GM23338 (cell line): ENCODE measurements at places on chromosomes 3 and 15. TPM values are rescaled to one million over a fixed set of nuclear protein-coding genes. Genes with fewer than 3 reads are reported as not detected.
A peak's percentile ranks its signal among the peaks of the same experiment; 100 is the strongest.

DNA sequence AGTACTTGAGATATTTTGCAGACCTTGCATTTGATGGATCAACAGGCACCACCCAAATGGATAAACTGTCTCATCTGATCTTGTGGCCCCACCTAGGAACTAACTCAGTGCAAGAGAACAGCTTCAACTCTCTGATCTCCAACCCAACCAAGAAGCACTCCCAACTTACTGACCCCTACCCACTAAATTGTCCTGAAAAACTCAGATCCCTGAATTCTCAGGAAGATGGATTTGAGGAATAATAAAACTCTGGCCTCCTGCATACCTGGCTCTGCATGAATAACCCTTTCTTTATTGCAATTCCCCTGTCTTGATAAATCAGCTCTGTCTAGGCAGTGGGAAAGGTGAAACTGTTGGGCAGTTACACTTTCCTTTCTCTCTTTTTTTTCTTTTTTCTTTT, 247.9 kb downstream of the ZPLD1 start:
- H3K36me3 ChIP-seq = no peaks in the 10 kb centered on the region
- peaks cover 28% of the 10 kb centered on the region for H3K4me1 ChIP-seq
- no peak overlapping the region for H3K27ac ChIP-seq
- no peaks in the 10 kb centered on the region for H3K27me3 ChIP-seq
- DNase-seq = no peak

GRCh38 chr15:75577401-75578172, 1.5 kb downstream of the PTPN9 start:
- H3K36me3 ChIP-seq = no peaks in the 10 kb centered on the region
- peak overlapping the region; percentile 100 for H3K4me3 ChIP-seq
- peaks cover 42% of the 10 kb centered on the region for H3K4me1 ChIP-seq
- DNase-seq = peak; percentile 46

- H3K27ac ChIP-seq = no peak overlapping the region
- DNase-seq = no peak
- H3K27me3 ChIP-seq = no peaks in the 10 kb centered on the region
- H3K4me3 ChIP-seq = no peak overlapping the region
- no peaks in the 10 kb centered on the region for H3K36me3 ChIP-seq
- H3K4me1 ChIP-seq = peaks cover 5% of the 10 kb centered on the region; the same call in 1 of the 2 replicates
Observed at GRCh38 chr3:106263011-106263410, 394.2 kb upstream of the CBLB start.

- no peaks in the 10 kb centered on the region for H3K4me1 ChIP-seq
- no peaks in the 10 kb centered on the region for H3K27me3 ChIP-seq
- H3K27ac ChIP-seq = no peak overlapping the region
- no peaks in the 10 kb centered on the region for H3K36me3 ChIP-seq
- DNase-seq = no peak
- no peak overlapping the region for H3K4me3 ChIP-seq
Observed at GRCh38 chr15:69367236-69367635, 46.9 kb upstream of the KIF23 start.

DNA sequence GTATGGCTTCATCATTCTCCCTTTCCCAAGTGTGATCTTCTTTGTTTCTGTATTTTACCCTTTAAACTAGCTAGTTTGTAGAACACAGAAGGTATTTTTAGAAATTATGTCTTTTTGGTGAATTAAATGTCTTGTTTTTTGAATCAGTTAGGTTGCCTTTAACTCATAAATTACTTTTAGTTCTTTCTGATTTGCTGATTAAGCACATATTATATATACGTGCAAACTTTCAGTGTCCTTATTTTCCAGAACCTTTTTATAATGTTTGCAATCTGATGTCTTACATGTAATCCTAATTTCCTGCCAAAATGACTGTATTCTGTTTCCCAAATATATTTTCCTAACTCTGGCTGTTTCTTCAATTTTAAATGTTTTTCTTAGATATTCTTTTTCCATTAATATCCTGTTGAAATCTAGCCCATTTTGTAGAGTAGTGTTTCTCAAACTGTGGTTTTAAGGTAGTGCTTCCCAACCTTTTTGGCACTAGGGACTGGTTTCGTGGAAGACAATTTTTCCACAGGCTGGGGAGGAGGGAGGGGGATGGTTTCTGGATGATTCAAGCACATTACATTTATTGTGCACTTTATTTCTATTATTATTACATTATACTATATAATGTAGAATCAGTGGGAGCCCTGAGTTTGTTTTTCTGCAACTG, 51.8 kb downstream of the CHD2 start:
- H3K27ac ChIP-seq = peak overlapping the region; percentile 65
- H3K36me3 ChIP-seq = peaks cover 86% of the 10 kb centered on the region
- no peaks in the 10 kb centered on the region for H3K27me3 ChIP-seq
- DNase-seq = no peak
- H3K4me1 ChIP-seq = no peaks in the 10 kb centered on the region

SEMA3B gene
- 2.4 and 8.0 TPM in 2 replicates for total RNA-seq

MELTF gene
- total RNA-seq = 5.2 and 5.4 TPM in 2 replicates

DNA sequence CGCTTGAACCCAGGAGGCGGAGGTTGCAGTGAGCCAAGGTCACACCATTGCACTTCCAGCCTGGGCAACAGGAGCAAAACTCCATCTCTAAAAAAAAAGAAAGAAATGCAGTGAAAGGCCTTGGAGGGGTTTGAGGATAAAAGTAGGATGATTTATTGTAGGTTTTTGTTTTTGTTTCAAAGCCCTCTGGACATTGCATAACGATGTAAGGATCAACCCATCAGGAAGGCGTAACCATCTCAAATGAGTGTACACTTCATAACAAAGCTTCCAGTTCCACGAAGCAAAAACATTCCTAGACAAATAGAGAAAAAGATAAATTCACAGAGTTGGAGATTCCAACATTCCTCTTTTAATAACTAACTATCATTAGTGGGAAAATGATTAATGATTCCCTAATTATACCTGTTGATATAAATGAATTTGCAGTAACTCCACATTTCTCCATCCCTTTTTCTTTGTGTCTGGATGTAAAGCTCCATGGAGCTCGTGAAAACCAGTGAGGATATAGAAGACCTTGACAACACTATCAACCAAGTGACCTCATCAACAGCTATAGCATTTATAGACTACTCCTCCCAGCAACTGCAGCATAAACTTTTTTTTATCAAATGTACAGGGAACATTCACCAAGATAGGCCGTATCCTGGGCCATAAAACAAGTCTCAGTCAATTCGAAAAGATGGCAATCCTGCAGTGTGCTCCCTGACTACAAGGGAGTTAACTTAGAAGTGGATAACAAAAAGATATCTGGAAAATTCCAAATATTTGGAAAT, 48.7 kb upstream of the PPP4R2 start:
- no peaks in the 10 kb centered on the region; the same call in 1 of the 2 replicates for H3K4me1 ChIP-seq
- no peak overlapping the region for H3K27ac ChIP-seq
- H3K4me3 ChIP-seq = no peak overlapping the region
- no peaks in the 10 kb centered on the region for H3K36me3 ChIP-seq
- DNase-seq = no peak

GOLGA8J gene
- not detected in 2 replicates for total RNA-seq

GRCh38 chr3:20990896-20991295, 760.1 kb downstream of the ZNF385D start:
- peaks cover 34% of the 10 kb centered on the region for H3K4me1 ChIP-seq
- H3K27ac ChIP-seq = no peak overlapping the region
- no peak overlapping the region for H3K4me3 ChIP-seq
- DNase-seq = peak; percentile 52
- H3K36me3 ChIP-seq = no peaks in the 10 kb centered on the region

DNA sequence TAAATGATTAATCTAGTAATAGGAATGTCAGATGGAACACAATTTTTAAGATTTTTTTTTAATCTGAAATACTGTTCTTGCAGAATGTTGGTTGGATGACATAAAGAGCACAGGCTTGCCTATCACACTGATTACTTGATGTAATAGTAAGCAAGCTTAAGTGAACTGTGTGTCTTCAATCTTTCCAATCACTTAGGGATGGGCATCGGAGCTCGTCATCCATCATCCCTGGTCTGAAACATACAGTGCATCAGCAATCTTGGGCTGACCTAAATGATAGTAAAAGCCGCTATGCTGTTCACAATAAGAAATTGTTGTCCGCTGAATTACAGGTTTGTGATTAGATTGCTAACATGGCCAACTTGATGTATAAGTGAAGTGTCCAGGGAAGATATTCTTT, 195.8 kb downstream of the WDR72 start:
- H3K4me1 ChIP-seq = 0 out of 2 replicates have a peak, but pooled peaks cover 2% of the 10 kb centered on the region
- no peaks in the 10 kb centered on the region for H3K27me3 ChIP-seq
- H3K4me3 ChIP-seq = no peak overlapping the region
- H3K36me3 ChIP-seq = no peaks in the 10 kb centered on the region
